ENCODE measurements at places on chromosomes 6 and 20.

- no peak for DNase-seq
Observed at GRCh38 chr20:10300582-10301446, 82.2 kb downstream of the SNAP25 start.

GRCh38 chr20:11976966-11977365, 59.3 kb downstream of the BTBD3 start:
- DNase-seq, result no peak

GRCh38 chr6:11791354-11792107, 12.9 kb upstream of the ADTRP start:
- no peak for DNase-seq

DNA sequence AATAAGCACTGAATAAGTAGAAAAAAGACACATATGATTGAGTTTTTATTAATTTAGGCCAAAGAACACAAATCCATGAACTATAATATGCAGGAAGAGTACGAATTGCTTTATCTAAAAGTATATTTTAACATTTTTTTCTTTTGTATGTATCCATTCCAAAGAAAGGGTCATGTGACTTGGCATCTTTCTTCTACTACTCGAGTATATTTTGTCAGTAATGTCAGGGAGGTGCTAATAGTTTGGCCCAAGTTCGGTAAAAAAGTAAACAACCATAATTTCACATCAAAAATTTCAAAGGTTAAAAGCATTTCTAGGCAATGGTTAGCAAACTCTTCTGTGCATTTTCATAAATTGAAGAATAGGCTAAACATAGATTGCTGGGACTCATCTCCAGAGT, 18.7 kb downstream of the DEFB110 start:
- no peak for DNase-seq

- DNase-seq, result no peak
Observed at GRCh38 chr6:101445527-101445926, 52.0 kb downstream of the GRIK2 start.

All from erythroblast (primary cell).